ENCODE measurements at places on chromosomes 13 and 19.
A peak's percentile ranks its signal among the peaks of the same experiment; 100 is the strongest.

- DNase-seq = no peak
Observed at GRCh38 chr13:21238267-21238666, 61.8 kb downstream of the MRPL57 start.

DNA sequence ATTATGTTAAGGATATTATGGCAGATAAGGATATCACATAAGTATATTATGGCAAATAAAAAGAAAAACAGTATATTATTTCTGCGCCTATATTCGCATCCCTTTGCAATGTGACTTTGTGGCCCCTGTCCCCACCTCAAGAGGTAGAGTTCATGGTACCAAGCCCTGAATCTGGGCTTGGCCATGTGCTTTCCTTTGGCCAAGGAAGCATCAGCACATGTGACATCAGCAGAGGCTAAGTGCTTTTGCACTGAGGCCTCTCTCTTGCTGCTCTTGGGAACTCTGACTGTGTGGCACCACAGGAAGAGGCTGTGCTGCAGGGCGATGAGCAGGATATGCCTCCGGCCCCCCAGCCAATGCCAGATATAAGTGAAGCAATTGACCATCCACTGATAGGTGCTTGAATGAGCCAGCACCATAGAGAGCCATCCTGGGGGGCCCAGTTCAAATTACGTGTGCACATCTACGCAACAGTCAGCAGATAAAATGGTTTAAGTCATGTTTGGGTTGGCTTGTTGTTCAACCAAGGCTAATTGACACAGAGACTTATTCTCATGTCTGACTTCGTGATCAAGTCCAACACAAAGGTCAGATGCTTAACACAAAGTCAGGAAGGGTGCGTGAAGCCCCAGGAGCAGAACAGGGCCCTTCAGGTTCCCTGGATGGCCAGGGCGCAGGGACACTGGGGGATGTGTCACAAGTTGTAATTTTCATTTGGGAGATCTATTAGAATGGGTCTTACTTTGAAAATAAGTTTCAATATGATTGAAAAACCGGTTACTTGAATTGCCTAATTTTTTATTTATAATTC, 173.3 kb downstream of the COL4A1 start:
- no peak for DNase-seq

- DNase-seq = no peak
Observed at GRCh38 chr13:32857077-32857476, 159.1 kb upstream of the KL start.

DNA sequence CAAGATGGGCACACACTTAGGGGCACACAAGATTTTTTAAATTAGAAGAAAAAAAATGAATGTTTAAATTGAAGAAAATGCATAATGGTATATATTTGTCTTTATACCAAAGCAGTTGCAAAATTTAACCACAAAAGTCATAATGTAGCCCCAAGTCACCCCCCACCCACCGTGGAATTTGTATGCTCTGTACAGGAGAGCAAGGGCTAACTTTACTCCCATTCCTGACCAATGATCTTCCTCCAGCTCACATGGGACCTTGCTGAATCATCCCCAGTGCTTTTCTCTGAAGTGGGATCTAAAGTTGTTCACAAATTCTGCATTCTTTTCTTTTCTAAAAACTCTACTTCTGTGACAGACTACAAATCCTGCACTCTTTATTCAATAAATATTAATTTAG, 597.0 kb downstream of the UQCRFS1 start:
- DNase-seq = no peak

DNA sequence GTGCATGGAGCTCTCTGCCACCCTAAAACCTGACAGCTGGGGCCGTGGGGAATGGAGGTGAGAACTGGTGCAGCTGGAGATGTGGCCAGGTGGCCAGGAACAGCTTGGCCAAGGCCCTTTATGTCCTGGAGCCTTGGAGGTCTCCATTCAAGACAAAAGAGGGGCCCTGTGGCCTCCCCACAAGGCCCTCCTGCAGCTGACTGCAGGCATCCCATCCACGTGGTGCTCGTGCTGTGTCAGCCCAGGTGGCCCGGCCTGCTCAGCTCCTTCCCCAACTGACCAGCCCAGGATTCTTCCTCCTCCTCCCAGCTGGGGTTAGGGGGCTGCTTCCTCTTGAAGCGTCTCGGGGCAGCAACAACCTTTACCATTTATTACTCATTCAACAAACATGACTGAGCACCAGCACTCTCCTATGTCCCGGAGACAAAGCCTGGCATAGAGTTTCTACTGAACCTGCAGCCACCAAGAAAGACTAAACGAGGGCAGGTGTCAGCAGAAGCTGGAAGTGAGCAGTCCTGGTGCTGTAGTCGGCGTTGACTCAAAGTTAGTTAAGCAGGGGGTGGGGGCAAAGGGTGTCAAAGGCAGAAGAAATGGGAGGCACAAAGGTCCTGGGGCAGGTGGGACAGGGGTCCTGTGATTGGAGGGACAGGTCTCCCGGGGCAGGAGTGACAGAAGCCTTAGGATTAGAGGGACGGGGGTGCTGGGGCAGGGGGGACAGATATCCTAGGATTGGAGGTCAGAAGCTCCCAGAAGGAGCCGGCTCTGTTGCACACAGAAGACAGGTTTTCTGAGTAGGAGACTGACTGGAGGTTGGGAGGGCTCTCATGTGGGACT, 23.3 kb upstream of the C13orf46 start:
- no peak for DNase-seq

DNA sequence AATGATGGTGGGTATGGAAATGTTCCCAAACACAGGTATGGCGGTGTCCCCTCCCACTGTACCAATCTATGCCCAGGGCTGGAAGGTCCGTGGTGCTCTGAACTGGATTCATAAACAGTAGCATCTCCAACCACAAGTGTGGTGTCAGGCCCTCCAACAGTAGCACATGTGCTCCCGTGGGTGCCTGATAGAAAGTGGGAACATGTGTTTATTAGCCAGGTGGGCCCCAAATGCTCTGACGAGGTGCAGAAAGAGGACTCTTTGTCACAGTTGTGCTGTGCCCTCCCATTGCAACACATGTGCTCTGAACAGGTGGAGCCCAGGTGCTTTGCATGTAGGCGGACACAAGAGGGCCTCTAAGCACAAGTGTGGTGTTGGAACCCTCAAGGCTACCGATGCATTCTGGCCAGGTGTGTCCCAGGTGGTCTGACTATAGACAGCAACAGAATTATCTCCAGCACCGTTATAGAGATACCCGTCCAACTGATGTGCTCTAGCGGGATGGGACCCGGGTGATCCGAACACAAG, 75.4 kb upstream of the ZNF30 start:
- DNase-seq = no peak

- DNase-seq = no peak
Observed at GRCh38 chr13:26621731-26622401, 64.4 kb downstream of the WASF3 start.

- DNase-seq = peak; percentile 29
Observed at GRCh38 chr13:50758796-50759195, 84.7 kb downstream of the DLEU7 start.

- DNase-seq = peak; percentile 55
Observed at GRCh38 chr19:51607920-51608562, 22.2 kb downstream of the SIGLEC5 start.
